NCI-H460 (cell line): ENCODE measurements at places on chromosomes 6 and 20. TPM values are rescaled to one million over a fixed set of nuclear protein-coding genes. Genes with fewer than 3 reads are reported as not detected.

Gene FAM110A
- 2.6 and 3.7 TPM in 2 replicates for total RNA-seq

Gene PERP
- 87.1 and 90.5 TPM in 2 replicates for total RNA-seq

Gene MAN1A1
- total RNA-seq, result 0.10 and 0.46 TPM in 2 replicates

Gene RPRD1B
- total RNA-seq, result 23.3 and 30.3 TPM in 2 replicates

Gene B3GALT4
- 0.69 and 1.8 TPM in 2 replicates for total RNA-seq

Gene MYB
- total RNA-seq, result 0.05 and 0.12 TPM in 2 replicates

Gene SNPH
- total RNA-seq, result 2.8 and 3.4 TPM in 2 replicates

Gene RAET1L
- 0.20 TPM in 1 of 2 replicates, not detected in the other for total RNA-seq

Gene TPX2
- 105 and 106 TPM in 2 replicates for total RNA-seq

Gene KAT14
- 6.3 and 7.3 TPM in 2 replicates for total RNA-seq

Gene KIAA0408
- 0.09 TPM in 1 of 2 replicates, not detected in the other for total RNA-seq

Gene CLPSL1
- not detected in 2 replicates for total RNA-seq

Gene FOXC1
- total RNA-seq, result 94.3 and 111 TPM in 2 replicates

Gene HRH3
- total RNA-seq, result not detected in 2 replicates

Gene NMBR
- not detected in 2 replicates for total RNA-seq

Gene NRM
- total RNA-seq, result 6.3 and 6.4 TPM in 2 replicates

Gene LHFPL5
- not detected in 2 replicates for total RNA-seq

Gene NOTCH4
- 1.5 and 1.7 TPM in 2 replicates for total RNA-seq

Gene PDYN
- total RNA-seq, result not detected in 2 replicates

Gene SLC13A3
- not detected in 2 replicates for total RNA-seq
